ENCODE measurements at places on chromosomes 5 and 9. TPM values are rescaled to one million over a fixed set of nuclear protein-coding genes. Genes with fewer than 3 reads are reported as not detected.
A peak's percentile ranks its signal among the peaks of the same experiment; 100 is the strongest.

SLC6A19 gene
- not detected for total RNA-seq

C5orf63 gene
- 2.2 TPM for total RNA-seq

FAM200C gene
- total RNA-seq, result 6.3 TPM

PCDHGA12 gene
- total RNA-seq, result 3.5 TPM

DNA sequence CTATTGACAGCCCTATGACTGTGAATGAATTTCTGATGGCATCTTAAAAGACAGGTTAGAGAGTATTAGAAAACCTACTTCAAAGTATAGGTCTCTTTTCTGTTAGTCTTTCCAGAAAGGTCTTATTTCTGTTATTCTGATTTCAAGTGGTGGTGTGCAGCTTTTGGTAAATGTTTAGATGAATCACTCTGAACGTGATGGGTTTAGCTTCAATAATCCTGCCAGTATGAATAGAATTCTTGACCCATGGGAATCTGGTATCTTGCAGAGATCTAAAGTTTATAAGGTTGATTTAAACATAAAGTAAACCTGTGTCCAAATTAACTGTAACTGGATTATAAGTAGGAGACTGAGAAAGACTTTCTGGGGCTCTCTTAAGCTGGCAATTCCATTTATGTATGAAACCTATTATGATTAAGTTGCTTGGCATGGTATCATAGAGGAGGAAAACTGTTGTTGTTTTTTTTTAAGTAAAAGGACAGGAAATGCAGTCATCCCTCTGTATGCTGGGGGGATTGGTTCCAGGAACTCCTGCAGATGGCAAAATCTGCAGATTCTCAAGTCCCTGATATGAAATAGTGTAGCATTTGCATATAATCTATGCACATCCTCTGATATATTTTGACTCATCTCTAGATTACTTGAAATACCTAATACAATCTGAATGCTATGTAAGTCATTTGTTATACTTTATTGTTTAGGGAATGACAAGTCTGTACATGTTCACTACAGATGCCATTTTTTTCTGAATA lies 77.0 kb upstream of the ADAMTS19 start:
- peak; percentile 4 for DNase-seq

GRCh38 chr5:97425511-97425910 lies 242.5 kb upstream of the RIOK2 start:
- peak; percentile 9 for DNase-seq

DNA sequence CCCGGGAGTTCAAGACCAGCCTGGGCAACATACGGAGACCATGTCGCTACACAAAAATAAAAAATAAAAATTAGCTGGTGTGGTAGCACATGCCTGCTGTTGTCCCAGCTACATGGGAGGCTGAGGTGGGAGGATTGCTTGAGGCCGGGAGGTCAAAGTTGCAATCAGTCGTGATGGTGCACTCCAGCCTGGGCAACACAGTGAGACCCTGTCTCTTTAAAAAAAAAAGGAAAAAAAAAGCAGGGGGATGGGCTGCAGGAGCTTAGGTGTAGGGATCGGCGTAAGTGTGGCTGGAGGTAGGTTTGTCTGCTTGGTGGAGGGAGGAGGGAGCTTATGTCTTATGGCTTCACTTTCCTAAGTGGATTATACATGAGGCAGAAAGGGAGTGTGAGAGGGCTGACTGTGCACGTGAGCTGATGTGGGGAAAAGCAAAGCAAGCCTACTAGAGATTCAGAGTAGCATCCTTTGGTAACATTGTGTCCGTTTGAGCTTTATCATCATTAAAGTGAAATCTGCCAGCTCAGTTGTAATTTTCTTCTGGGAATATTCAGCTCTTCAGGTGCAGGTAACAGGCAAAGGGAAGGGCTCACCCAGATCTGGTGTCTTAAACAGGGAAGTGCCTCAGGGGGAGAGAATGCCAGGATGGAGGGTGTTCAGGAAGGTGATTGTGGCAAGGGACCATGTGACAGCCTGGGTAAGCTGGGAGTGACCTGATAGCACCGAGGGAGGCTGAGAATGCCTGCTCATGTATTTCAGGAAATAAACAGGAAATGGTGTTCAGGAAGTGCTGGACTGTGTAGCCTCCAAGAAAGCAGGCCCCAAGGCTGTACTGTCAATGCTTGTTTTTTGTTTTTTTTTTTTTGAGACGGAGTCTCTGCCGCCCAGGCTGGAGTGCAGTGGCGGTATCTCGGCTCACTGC lies 17.6 kb upstream of the SETX start:
- peak; percentile 67 for DNase-seq

GRCh38 chr5:2876183-2876582 lies 124.7 kb upstream of the IRX2 start:
- DNase-seq, result no peak

GRCh38 chr5:174424219-174425053 lies 299.9 kb upstream of the MSX2 start:
- DNase-seq, result no peak

All from A673 (cell line).